Kidney epithelial cell (primary cell): ENCODE measurements at places on chromosomes 2 and 18. TPM values are rescaled to one million over a fixed set of nuclear protein-coding genes. Genes with fewer than 3 reads are reported as not detected.

The CFC1 gene
- not detected in 2 replicates for total RNA-seq

The CAPN14 gene
- total RNA-seq = 0.58 and 1.4 TPM in 2 replicates

The GEN1 gene
- total RNA-seq = 8.9 and 9.1 TPM in 2 replicates

The SLC5A7 gene
- not detected in 2 replicates for total RNA-seq

The GCKR gene
- 0.27 and 0.88 TPM in 2 replicates for total RNA-seq

The ANKRD30B gene
- total RNA-seq = 0.07 and 0.08 TPM in 2 replicates

The SMIM21 gene
- total RNA-seq = not detected in 2 replicates

The VIT gene
- total RNA-seq = not detected in 2 replicates

The MYL1 gene
- total RNA-seq = not detected in 2 replicates

The TRIM54 gene
- total RNA-seq = 0.27 and 0.33 TPM in 2 replicates

The CNDP1 gene
- not detected in 2 replicates for total RNA-seq
